ENCODE measurements at places on chromosomes 3 and 15.

DNA sequence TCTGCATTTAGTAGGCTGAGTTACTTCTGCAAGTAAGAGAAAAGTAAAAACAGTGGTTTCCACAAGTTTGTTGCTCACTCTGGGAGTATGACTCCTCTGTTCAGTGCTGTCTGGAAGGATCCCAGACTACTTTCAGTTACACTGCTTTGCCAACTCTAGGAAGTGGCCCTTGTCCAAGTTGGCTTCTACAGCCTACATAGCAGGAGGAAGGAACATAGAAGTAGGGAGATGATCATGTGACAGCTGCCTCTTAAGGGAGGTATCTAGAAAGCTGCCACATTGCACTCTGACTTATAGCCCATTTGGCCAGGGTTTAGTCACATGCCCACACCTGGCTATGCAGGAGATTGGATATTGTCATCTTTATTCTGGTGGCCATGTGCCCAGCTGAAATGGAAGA, 298.1 kb downstream of the NSUN3 start:
- no peak for DNase-seq

DNA sequence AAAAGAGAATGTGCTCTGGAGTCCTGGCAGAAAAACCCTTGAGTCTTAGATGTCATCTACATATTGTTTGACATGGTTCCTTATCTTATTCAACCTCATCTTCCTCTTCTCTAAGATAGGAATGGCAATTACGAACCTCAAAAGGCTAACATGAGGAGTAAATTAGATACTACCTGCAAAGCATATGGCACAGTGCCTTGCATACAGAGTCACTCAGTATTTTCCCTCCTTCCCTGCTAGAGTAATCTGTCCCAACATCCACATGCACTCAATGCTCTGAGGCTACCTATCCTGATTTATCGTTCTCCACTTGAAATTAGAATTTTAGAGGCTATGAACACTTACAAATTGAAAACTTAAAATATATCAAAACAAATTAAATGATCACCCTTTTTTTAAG, 386.7 kb downstream of the RSL24D1 start:
- no peak for DNase-seq

- no peak for DNase-seq
Measured at GRCh38 chr3:160473978-160474377, 24.4 kb upstream of the TRIM59 start.

DNA sequence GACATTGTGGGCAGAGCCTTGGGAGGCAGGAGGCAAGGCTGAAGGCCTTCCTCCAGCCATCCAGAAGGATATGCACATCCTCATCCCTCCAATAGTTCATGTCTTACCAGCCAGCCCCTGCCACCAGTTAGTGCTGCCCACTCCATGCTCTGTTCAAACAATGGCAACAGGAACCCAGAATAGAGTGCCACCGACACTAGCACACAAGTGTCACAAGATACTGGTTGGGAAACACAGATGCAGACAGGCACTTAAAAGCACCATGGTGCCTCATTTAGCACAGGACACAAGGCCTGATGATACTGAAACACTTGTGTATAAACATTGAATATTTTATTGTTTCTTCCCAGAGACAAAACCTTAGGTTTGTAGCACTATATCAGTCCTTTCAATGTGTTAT, 56.5 kb upstream of the MYO5C start:
- DNase-seq, result no peak

GRCh38 chr3:195853036-195853435, 41.3 kb upstream of the MUC4 start:
- DNase-seq, result no peak

- DNase-seq, result peak; percentile 41
Measured at GRCh38 chr3:49017971-49018706, at the start of gene DALRD3. TSS of gene DALRD3 (minus strand) at chr3:49018580. CDS start at chr3:49018564, 16 bp downstream.

GRCh38 chr3:175149675-175150074, 290.5 kb downstream of the NAALADL2 start:
- no peak for DNase-seq

DNA sequence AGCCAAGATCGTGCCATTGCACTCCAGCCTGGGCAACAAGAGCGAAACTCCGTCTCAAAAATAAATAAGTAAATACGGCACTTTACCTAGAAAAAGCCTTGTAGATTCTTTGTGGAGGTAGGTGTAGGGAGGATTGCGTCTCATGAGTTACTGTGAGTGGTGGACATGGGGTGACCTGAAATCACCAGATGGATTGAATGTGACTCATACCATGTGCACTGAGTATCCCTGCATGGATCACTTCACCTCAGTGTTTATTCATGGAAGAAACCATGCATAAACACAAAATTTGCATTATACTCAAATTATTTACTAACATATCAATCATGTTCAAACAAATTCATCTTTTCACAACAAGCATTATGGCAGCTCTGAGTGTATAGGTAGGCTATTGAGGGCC, 55.9 kb downstream of the MRPS25 start:
- DNase-seq, result no peak

DNA sequence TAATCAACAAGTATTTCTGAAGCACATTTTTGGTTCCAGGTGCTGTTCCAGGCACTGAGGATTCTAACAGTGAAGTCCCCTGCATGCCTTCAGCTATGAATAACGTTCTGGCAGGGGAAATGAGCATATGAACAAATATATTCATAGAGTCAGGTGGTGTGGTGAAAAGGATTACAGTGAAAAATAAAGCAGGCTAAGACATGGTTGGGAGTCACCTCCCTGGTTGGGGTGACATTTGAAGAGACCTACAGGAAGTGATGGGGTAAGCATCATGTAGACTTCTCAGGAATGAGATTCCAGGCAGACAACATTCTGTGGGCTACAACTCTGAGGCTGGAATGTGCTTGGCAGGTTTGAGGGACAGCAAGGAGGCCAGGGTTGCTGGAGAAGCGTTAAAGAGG, 15.0 kb downstream of the FRMD4B start:
- DNase-seq, result no peak

DNA sequence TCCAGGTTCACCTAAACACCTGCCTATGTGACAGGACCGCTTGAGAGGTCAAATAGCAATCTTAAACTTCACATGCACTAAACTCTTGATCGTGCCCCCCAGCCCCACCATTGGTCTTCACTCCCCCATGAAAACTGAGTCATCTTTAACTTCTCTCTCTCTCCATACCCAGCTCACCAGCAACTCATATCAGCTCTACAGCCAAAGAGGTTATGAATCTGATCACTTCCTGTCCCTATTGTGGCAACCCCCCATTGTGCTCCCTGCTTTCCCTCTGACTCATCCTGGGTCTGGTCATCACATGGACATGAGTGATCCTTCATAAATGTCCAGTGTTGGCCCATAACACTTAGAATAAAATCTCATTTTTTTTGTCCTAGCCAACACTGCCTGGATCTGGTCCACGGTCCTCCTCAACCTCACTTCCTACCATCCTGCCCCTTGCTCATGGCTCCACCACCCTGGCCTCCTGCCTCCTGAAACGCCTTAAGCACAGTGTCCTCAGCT, 103.4 kb upstream of the HACD2 start:
- DNase-seq, result no peak

All from effector CD4-positive, alpha-beta T cell (primary cell).